ENCODE measurements at places on chromosomes 11 and 22. TPM values are rescaled to one million over a fixed set of nuclear protein-coding genes. Genes with fewer than 3 reads are reported as not detected.
A peak's percentile ranks its signal among the peaks of the same experiment; 100 is the strongest.

DNA sequence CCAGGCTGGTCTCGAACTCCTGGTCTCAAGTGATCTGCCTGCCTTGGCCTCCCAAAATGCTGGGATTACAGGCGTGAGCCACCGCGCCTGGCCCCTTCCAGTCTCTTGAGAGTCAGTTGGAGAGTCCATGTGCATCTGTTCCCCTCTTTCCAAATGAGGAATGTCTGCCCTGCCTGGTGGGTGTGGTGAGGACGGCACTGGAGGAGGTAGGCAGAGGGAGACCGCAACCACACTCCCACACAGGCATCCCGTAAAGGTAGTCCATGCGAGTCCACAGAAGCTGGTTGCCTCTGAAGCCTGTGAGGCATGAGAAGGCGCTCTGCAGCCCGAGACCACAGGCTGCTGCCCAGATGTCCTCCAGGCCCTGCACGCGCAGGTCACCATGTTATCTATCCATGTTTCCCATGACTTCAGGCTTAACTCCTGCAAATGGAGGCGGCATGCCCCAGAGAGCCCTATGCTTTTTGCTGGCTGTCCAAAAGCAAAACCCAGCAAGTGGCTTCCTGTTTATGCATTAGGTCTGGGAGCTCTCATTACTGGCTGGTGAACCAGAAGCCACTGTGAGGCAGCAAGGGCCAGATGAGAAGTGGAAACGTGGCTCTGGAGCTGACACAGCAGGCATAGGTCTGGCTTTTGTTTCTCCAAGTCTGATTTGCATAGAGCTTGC lies 43.4 kb downstream of the GRIK4 start:
- peak; percentile 44 for ATAC-seq

DNA sequence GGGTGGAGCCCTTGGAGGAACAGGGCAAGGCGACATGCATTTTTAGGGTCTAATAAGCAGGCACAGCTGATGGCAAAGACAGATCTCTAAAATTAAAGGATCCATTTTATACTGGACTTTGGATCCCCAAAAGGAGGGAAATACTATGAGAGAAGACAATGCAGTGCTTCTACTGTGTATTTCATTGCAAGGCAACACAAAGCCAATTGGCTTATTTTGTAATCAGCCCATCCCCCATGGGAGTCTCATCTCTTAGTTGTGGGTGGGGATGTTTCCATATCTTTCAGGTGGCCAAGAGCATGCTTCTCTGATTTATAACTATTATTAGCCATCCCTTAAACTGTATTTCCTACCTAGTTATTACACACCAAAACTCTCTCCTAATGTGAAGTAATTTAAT lies 18.5 kb upstream of the EI24 start:
- no peak for ATAC-seq

GRCh38 chr11:70496591-70497535 lies 98.5 kb downstream of the CTTN start:
- no peak for ATAC-seq

GRCh38 chr22:47618180-47619010 lies 855.9 kb downstream of the TBC1D22A start:
- no peak for ATAC-seq

DNA sequence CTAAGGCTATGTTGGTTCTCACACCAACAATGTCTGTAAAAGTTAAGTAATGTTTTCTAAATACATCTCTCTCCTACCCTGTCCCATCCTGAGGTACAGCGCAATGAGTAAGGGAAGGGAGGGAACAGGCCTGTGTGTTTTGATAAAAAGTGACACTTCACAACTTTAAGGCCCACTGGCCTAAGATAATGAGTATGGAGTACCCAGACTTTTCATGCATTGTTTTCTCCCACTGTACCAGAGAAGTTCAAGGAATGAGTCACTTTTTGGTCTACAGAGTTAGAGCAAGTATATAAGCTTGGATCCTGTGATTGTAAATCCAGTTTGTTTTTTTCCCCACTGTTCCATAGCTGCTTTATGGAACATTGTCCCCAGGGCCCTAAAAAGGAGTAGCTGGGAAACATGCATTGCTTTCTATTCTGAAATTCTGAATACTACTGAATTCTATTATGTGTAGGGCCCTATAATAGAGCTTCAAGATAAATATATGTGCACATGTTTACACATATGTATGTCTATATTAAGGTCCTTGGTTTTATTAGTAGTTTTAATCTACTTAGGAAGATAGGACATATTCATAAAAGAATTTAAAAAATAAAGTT lies 29.8 kb downstream of the KCNE3 start:
- peak; percentile 16 for ATAC-seq

DNA sequence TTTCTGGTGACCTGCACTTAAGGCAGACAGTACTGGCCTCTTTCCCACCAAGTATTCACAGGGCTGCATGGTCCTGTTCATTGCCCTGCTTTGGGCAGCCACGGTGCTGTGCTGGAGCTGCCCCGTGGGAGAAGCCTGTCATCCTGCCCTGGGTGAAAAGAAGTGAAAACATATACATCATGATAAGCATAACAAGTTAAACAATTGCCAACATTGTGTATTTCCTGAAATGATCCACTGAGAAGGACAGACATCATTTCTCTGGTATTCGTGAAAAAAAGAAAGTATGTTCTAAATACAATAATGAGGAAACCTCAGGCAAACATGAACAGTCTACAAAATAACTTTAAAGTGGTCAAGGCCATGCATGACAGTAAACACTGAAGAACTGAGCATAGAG lies 393.1 kb downstream of the TMEM135 start:
- no peak for ATAC-seq

- no peak for ATAC-seq
Measured at GRCh38 chr22:43389227-43389836, 22.5 kb upstream of the MPPED1 start.

GRCh38 chr22:39524753-39525657 lies 4.6 kb downstream of the ATF4 start:
- no peak for ATAC-seq

DNA sequence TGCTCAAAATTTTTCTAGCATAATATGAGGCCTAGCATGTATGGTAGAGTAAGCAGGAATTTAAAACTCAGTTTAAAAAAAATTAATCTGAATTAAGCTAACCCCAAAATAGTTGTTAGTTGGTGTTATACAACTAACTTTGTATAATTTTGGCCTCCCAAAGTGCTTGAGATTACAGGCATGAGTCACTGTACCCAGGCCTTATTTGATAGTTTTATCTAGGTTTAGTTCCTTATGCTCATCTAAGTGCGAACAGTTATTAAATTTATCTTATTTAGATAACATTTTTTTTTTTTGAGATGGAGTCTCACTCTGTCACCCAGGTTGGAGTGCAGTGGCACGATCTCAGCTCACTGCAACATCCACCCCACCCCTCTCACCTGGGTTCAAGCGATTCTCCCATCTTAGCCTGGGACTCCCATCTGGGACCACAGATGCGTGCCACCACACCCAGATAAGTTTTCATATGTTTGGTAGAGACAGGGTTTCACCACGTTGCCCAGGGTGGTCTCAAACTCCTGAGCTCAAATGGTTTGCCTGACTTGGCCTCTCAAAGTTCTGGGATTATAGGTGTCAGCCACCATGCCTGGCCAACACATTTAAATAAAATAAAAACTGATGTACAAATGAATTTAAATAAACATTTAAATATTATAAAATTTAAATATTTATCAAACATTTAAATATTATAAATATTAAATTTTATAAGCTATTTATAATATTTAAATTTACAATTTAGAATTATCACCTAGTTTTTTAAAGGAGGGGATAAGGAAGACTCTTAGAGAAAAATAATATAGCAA lies 7.5 kb downstream of the IL18 start:
- ATAC-seq, result no peak

GRCh38 chr22:47122441-47123000 lies 360.1 kb downstream of the TBC1D22A start:
- ATAC-seq, result no peak

DNA sequence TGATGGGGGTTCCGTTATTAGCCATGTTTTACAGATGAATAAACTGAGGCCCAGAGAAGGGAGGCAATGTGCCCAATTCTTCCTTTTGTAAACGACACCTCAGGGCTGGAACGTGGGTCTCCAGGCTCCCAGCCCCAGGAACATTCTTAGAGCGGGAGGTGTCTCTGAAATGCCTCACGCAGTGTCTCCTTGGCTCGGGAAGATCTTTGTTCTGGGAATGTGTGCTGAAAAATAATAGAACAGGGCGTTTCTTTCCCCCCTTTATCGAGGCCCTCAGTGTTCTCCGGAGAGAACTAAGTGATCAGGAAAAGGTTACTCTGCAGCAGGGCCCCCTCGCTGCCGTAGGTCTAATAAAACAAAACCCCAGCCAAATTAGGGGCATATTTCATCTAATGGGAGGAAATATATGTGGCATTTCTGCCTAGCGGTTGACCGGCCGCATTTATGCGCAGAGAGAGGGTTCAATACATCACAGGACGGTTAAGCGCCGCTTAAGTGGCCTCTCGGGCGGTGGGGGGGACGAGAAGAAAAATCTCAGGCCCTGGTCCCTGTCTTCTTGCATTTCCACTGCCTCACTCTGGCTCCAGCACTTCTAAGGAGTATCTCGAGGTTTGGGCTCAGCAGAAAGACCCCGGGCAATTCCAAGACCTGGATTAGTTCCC lies 564.3 kb downstream of the MN1 start:
- no peak for ATAC-seq

DNA sequence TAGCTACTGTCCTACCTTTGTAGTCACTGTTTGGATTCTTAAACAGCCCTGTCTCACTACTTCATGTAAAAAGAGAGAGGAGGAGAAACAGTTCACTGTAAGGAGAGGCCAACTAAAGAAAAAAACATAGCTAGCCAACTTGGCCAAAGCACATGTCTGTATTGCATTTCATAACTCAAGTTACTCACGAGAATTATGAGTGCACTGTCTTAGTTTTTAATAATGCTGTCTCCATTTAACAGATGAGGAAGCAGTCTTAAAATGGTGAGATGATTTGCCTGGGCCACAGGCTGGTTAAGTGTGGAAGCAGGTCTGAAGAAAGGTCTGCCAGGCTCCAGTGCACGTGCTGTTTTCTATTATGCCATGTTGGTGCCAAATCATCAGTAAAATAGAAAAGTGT lies 104.5 kb downstream of the UVRAG start:
- ATAC-seq, result peak; percentile 18

- ATAC-seq, result no peak
Measured at GRCh38 chr11:45809456-45810395, 4.8 kb downstream of the SLC35C1 start.

DNA sequence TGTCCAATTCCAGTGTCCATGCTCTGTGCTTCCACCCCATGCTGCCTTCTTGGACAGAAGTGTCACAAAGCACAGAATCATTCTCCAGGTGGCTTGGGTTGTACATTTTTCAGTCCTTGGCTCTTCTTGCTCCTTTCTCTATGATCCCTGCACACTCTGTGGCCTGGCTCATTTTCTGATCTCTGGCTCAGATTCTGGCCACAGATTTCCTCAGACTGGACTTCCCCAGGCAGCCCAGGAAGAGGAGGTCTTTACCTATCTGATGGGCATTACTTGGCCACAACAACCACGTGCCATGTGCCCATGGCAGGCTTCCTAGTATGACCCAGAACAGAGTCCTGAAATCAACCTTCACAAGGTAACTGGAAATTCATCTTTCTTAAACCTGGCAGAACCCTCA lies 27.2 kb downstream of the SYTL2 start:
- no peak for ATAC-seq

TRPM5 gene
- 0.19 TPM for total RNA-seq

NCF4 gene
- total RNA-seq, result not detected

HTR3A gene
- total RNA-seq, result 0.10 TPM

PGA5 gene
- not detected for total RNA-seq

CDKN1C gene
- total RNA-seq, result 80.1 TPM
